Tibial nerve (tissue), 4 donors: ENCODE measurements at places on chromosomes 1 and 21.

GRCh38 chr1:9510130-9510529 is 29.1 kb upstream of the SLC25A33 start:
- DNase-seq = no peak

- DNase-seq = peak; percentile 68
These were observed 55.1 kb downstream of the PCBP3 start for GRCh38 chr21:45698493-45699184.

GRCh38 chr1:202283379-202283844 is 58.3 kb downstream of the UBE2T start:
- DNase-seq = no peak

- peak; percentile 80 for DNase-seq
These were observed 37.0 kb downstream of the NUAK2 start for GRCh38 chr1:205284420-205285144.

- no peak for DNase-seq
These were observed 22.3 kb downstream of the XCL2 start for GRCh38 chr1:168521401-168522000.

DNA sequence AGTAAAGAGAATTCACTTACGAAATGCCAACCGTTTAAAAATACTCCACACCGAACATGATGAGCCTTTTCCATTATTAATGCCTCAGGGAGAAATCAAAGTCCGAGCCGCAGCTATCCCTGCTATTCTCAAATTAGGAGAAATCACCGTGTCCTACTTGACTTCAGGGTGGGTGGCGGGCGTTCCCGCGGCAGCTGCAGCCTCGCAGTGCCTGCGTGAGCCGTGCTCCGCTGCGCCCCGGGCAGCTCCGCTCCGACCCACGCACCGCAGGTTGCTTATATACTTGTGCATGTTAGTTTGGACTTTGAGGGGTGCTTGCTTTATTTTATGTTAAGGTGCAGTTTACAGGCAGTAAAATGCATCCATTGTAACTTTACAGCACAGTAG is 35.6 kb upstream of the PCBP3 start:
- no peak for DNase-seq

DNA sequence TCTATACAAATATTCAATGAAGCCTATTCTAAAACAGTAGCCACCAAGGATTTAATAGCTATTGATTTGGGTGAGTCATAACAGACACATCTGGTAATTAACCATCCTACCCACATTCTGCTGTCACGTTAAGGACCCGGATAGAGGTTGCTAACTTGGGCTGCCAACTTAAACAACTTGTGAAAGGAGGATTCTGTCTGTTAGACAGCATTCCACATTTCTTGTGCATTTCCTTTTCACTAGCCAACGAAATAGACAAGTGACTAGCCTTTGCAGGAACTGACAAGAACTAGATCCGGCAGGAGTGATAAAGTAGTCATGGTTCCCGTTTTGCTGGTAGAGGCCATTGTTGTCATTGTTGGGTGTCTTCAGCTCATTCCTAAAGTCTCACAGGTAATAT is 9.5 kb downstream of the DSCAM start:
- DNase-seq = no peak

DNA sequence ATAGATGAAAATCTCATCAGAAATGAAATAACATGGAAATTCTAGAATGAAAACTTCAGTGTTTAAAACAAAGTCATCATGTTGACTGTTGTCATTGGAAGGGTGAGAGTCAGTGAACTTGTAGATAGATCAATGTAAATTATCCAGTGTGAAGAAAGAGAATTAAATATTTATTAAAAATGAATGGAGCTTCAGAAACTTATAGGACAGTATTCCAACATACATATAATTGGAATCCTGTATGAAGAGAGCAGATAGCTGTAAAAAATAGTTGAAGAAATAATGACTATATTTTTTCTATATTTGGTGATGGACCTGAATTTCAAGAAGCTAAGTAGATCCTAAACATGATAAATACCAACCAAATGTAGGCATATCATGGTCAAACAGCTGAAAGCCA is 60.0 kb downstream of the MAN1A2 start:
- no peak for DNase-seq

DNA sequence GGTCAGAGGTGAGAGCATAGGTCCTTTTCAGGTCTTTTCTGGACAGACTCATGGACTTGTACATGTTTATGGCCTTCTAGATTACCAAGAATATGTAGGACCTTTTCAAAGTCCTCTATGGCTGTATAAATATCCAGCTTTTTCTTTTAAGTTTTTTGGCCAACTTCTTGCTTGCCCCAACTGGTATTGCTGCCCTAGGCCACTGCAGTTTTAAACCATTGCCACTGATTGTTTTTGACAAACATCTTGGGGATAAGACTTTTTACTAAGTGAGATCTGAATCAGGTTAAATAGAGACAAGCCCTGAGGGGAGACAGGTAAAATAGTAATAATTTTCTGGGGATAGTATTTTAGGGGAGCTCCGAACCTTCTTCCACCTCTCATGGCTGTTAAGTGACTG is 14.8 kb upstream of the DDR2 start:
- no peak for DNase-seq

DNA sequence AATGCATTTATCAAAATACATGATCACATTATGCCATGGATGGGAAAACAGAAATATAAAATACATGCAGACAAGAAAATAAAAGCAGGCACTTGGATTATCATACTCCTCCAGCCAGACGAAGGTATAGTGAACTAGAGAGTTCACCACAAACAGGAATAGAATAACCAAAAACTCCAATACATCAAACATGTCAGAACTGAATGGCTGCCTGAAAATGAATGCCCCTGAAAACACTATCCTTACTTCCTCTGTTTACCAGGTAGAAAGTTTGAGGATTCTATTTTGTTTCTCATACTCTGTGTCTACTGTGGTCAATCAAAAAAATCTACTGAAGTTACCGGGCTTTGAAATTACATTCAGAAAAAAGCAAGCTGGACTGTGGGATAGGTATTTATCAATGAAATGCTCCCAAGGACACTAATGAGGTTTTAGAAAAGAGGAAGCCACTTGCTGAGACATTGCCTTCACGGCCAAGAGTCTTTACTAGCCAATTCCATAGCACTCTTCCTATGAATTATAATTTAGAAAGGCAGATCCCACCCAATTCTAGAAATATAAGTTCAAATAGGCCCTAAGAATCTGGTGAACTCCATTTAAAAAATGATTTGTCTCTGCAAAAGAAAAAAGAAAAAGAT is 197.7 kb downstream of the SMYD3 start:
- DNase-seq = no peak

- no peak for DNase-seq
These were observed 179.9 kb downstream of the COL24A1 start for GRCh38 chr1:85976516-85977205.

DNA sequence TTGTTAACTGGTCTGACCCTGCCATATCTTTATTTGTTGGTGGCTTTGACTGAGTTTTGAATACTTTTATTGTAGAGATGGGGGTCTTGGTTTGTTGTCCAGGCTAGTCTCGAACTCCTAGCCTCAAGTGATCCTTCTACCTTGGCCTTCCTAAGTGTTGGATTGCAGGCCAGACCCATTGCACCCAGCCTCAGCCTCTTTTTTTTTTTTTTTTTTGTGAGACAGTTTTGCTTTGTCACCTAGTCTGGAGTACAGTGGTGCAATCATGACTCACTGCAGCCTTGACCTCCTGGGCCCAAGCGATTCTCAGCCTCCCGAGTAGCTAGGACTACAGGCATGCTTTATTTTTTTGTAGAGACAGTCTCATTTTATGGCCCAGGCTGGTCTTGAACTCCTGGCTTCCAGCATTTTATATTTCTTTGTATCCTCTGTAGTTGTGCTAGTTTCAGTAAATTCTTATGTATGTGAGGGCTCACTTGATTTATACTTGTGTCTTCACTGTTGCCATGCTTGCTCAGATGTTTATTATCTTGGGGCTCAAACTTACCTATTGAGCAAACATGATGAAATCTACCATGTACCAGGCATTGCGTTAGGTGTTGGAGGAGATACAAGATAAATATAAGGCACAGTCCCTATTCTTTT is 24.1 kb downstream of the THRAP3 start:
- no peak for DNase-seq

DNA sequence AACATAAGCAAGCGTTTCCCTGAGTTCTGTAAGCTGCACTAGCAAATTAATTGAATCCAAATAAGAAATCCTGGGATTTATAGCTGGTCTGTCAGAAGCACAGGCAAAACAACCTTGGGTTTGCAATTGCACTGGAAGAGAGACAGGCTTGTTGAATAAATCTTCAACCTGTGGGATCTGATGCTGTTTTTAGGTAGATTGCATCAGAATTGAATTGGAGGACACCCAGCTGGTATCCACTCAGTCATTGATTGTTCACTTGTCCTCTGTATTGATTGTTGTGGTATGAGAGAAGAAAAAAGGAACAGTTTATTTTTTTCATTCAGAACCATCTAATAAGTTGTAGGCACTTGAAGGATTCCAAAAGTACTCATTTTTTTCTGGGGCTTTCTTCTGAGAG is 497.4 kb downstream of the SIPA1L2 start:
- DNase-seq = no peak
